ENCODE measurements at places on chromosomes 2 and 18.
A peak's percentile ranks its signal among the peaks of the same experiment; 100 is the strongest.

- no peak for DNase-seq
These were observed 44.4 kb upstream of the SETBP1 start for GRCh38 chr18:44636241-44636640.

- DNase-seq, result no peak
These were observed 65.5 kb downstream of the SLC9A4 start for GRCh38 chr2:102538491-102538890.

DNA sequence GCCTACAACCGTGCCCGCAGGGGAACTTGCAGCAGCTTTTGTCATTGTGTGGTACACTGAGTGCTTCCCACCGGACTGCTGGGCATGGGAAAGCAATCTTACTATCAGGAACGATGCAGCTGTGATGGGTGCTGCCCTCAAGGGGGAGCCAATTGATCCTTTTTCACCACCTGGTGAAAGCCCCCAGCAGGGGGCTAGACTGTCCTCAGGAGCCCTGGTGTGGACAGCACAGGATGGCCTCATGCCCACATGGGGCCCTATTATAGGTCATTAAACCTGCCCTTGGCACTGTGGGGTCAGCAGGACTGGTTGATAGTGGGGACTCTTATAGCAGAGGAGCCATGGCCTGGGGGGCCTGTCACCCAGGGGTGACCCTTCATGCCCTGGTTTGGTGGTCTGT, 172.2 kb downstream of the GLI2 start:
- no peak for DNase-seq

GRCh38 chr2:209702775-209703174, 68.9 kb upstream of the UNC80 start:
- DNase-seq, result no peak

DNA sequence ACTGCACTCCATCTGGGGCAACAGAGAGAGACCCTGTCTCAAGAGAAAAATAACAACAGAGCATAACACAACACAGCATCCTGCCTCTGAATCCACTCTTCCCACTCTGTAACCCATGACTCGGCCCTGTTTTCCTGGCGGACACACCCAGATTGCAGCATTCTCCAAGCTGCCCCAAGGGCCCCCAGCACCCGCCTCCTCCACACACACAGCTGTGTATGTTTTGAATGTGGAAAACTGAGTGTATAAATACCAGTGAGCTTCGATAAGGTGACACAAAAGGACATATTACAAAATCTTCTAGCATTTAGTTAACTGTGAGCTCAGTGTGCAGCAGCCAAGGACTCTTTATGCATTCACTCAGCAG, 13.0 kb downstream of the IMPA2 start:
- DNase-seq, result no peak

DNA sequence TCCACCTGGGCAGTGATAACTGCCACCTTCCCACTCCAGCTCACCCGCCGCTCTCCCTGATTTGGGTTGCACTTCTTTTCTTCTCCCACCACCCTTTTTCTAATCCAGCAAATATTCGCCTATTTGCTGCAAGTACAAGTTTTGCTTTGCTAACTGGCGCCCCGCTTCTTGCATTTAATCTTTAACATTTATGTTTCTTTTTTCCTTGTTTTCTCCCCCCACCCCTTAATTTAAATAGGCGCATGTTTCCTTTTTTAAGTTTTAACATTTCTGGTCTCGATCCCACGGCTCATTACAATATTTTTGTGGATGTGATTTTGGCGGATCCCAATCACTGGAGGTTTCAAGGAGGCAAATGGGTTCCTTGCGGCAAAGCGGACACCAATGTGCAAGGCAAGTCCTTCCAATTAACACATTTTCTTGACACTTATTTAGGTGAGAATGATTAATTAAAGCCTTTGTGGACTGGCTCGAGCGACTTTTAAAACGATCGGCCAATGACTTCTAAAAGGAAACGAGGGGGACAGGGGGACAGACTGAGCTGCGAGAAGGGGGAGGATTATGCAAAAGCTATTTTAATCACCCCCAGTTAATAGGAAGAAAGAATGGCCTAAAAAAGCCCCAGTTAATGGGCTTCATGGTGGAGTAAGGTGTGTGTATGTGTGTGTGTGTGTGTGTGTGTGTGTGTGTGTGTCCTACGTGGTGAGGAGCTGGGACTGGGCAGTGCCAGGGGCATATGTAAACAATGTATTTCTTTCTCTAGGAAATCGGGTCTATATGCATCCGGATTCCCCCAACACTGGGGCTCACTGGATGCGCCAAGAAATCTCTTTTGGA, 1.6 kb downstream of the TBR1 start:
- DNase-seq, result no peak

- DNase-seq, result no peak
These were observed 540.6 kb downstream of the RIT2 start for GRCh38 chr18:42574871-42575270.

DNA sequence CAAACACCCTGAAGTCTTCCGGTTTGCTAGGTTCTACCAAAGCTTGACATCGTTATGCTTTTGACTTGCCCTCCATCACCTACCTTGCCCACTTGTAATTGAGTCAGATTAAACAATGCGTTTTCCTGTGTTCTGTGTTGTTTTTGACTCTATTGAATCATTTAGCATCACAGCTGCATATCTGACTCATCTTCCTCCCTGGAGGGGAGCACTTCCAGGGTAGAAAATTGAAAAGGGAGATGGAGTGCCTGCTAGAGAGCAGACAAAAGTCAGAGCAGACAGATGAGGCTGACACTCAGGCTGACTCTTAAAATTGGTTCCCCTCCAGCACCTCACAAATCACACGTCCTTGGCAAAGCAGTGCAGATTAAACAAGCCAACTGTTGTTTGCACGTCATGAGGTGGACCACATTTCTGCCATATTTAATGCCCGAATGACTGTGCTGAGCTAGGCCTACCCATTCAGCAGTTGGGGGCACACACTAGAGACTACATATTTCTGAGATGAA, 2.2 kb downstream of the MPP4 start:
- no peak for DNase-seq

DNA sequence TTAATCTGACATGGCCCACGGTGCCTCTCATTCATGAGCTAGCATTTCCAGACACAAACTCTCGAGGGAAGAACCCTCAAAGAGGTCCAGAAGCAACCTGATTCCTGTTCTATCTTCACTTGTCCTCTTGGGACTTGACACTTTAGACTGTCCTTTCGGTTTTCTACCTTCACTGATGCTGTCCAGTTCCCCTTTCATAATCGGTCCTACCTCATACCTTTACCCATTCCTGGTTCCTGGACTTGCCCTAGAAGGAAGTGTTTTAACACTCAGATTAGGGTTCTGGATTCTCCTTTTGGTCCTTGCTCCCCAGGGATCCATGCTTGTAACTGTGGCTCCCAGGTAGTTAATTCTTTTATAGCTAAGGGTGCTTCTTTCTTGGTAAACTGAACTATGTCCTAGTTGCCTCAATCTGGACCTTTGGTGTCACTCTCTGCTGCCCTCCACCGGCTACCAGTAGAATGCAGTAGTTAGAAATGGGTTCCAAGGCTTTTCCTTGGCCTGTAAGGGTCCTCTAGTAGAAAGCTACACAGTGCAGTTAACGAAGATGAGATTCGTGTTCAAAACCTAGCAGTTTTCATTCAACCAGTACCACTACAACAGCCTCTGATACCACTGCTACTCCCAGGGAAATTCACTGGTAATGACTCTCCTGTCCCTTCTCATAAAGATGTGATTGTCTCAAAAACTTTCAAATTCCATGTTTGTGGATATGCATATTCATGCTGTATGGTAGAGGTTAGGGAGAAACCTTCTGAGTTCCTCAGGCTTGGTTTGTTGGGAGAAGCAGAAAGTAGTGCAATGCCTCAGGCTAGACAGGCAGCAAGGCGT, 178.1 kb upstream of the CYP26B1 start:
- DNase-seq, result no peak

DNA sequence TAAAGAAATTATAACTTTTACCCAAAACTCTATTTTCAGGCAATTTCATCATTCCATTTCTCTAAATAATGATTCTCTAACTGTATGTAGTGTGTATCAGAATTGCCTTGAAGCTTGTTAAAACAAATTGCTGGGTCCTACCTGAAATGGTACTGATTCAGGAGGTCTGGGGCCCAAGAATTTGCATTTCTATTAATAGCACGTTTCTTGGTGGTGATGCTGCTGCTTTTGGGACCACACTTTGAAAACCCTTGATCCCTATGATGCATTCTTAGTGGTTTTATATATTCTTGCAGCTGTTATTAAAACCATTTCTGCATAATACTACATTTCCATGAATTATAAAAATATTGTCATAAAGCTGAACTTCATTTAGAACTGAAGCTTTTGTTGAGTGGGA, 140.7 kb downstream of the NCK2 start:
- no peak for DNase-seq

GRCh38 chr2:125386074-125386473, 1269.9 kb upstream of the GYPC start:
- DNase-seq, result no peak

DNA sequence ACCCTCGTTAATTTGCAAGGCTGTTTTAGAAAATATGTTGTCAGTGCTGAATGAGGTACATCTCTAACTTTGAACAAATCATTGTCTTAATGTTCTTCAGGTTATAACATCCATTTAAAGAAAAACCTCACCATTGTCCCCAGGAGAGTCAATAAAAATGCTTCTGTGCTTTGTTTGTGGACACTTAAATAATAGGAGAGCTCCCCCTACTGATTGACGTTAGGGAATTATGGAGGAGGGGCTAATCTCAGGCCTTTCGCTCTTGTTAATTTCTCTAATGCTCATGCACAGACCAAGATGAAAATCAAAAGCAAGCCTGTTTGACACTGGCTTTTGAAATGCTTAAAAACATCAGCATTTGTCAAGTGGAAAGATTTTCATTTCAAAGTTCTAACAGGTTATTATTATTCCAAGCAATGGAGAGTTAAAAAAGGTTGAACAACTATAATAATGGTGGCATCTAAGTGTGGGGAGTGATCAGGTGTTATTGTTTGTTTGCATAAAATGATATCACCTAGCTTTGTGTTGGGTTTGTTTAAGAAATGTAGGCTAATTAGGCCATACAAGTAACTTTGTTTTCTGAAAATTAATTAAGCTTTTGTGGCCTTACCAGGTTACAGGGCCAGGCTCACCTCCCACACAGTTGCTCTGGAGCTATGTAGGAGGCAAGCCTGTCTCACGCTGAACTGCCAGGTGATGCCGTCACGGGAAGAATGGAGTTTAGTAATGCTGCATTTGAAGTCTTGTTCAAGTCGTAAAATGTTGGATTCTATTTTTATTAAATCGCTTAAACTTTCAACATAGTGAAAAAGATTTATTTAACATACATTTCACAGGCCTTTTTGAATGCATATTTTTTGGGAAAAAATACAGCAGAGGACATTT, 51.7 kb upstream of the SMIM21 start:
- peak; percentile 66 for DNase-seq

GRCh38 chr18:12990123-12990475, 1.1 kb upstream of the CEP192 start:
- DNase-seq, result no peak
